ENCODE measurements at places on chromosomes 12 and 14. TPM values are rescaled to one million over a fixed set of nuclear protein-coding genes. Genes with fewer than 3 reads are reported as not detected.

GRCh38 chr12:23025372-23026016 is 400.5 kb downstream of the ETNK1 start:
- no peak overlapping the region for H3K27ac ChIP-seq
- no peaks in the 10 kb centered on the region for H3K36me3 ChIP-seq
- peaks cover 18% of the 10 kb centered on the region for H3K27me3 ChIP-seq

Gene PXN
- total RNA-seq: 127 TPM

Gene GDF3
- not detected for total RNA-seq

GRCh38 chr14:24377657-24378056 is 9.7 kb downstream of the NFATC4 start:
- H3K27ac ChIP-seq: peak overlapping the region; percentile 72
- no peak overlapping the region for H3K4me3 ChIP-seq
- peaks cover 4% of the 10 kb centered on the region for H3K36me3 ChIP-seq
- H3K4me1 ChIP-seq: peaks cover 32% of the 10 kb centered on the region

DNA sequence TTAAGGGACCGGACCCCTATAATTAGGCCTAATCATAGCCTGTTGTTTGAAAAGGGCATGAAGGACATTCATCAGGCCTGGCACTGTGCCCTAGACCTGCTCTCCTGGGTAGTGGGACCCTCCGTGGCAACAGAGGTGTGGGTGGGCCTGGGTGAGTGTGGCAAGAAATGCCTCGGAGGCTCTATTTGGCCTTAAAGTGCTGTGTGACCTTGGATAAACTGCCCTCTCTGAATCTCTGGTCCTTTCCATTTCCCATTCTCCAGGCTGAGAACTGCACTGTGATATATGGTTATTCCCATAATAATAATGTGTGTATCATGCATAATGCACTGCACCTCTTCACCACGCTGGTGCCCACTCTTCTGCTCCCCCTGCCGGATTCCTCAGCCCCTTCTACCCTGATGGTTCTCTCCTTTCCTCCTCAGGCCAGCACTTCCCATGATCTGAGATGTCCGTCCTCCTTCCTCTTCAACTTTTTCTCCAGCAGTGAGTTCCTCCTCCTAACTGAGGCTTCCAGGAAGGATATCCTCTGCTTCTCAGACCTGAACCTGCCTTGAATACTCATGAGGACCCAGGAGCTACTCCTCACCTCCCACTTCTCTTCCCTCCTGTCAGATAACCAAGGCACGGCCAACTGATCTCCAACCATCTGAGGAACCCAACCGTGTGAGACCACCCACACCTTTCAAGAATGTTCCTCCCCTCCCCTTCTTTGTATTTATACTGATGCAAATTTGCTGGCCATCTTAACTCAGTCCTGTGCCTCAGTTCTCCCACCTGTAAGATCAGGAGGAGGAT is 111.0 kb upstream of the PZP start:
- no peak overlapping the region for H3K4me3 ChIP-seq
- H3K27ac ChIP-seq: no peak overlapping the region
- DNase-seq: no peak
- H3K4me1 ChIP-seq: peaks cover 5% of the 10 kb centered on the region
- H3K36me3 ChIP-seq: peaks cover 16% of the 10 kb centered on the region
- no peaks in the 10 kb centered on the region for H3K27me3 ChIP-seq

GRCh38 chr12:42056130-42056529 is 88.5 kb downstream of the GXYLT1 start:
- no peak overlapping the region for H3K27ac ChIP-seq
- H3K4me1 ChIP-seq: no peaks in the 10 kb centered on the region
- H3K4me3 ChIP-seq: no peak overlapping the region

GRCh38 chr12:130981074-130981742 is 27.5 kb downstream of the ADGRD1 start:
- no peak overlapping the region for H3K4me3 ChIP-seq
- H3K36me3 ChIP-seq: no peaks in the 10 kb centered on the region
- DNase-seq: no peak
- peak overlapping the region; percentile 16 for H3K27ac ChIP-seq
- no peaks in the 10 kb centered on the region for H3K27me3 ChIP-seq

DNA sequence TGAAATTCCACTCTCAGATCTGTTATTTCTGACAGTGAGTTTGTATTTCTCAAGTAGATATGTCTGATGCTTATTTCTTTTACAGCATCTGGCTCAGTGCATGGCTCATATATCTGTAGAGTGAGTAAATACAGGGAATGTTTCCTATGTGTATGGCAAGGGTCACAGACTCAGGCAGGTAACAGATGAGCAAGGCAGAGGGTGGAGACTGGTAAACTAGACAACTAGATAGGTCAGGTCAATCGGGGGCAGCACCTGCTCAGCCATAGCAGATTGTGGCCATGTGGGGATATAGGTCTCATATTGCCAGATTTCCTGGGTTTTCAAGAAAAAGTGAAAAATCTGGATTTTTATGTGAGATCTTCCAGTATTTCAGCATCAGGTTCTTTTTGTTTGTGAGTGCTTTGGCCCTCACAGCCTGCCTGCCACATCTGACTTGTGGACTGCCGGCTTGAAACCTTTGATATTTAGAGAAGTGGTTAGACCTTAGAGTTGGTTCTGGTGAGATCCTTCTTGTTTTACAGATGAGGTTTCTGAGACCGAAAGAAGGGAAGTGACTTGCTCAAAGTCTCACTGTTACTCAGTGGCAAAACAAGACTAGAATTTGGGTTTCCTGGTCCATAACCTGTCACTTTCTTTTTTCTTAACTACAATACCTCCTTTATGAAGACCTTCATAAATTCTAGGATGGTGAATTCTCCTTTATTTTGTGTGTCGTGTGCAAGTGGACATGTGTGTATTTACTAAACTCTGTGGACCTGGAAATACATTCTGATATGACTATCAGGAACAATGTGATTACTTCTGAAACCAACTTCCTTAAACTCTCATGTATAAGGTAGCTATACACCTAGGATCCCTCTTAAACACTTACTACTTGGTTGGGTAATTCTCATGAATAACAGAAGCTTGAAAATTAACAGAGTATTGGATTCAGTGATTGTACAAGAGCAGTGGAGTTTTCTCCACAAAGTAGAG is 34.4 kb downstream of the PROX2 start:
- H3K36me3 ChIP-seq: peaks cover 6% of the 10 kb centered on the region
- no peak overlapping the region for H3K4me3 ChIP-seq
- H3K4me1 ChIP-seq: peaks cover 28% of the 10 kb centered on the region
- no peak for DNase-seq
- H3K27me3 ChIP-seq: no peaks in the 10 kb centered on the region

- peak; percentile 24 for DNase-seq
- peaks cover under 1% of the 10 kb centered on the region for H3K27me3 ChIP-seq
- no peaks in the 10 kb centered on the region for H3K36me3 ChIP-seq
- no peak overlapping the region for H3K4me3 ChIP-seq
- H3K4me1 ChIP-seq: peaks cover 9% of the 10 kb centered on the region
- no peak overlapping the region for H3K27ac ChIP-seq
Observed at GRCh38 chr14:101357559-101358319, 203.6 kb upstream of the DIO3 start.

DNA sequence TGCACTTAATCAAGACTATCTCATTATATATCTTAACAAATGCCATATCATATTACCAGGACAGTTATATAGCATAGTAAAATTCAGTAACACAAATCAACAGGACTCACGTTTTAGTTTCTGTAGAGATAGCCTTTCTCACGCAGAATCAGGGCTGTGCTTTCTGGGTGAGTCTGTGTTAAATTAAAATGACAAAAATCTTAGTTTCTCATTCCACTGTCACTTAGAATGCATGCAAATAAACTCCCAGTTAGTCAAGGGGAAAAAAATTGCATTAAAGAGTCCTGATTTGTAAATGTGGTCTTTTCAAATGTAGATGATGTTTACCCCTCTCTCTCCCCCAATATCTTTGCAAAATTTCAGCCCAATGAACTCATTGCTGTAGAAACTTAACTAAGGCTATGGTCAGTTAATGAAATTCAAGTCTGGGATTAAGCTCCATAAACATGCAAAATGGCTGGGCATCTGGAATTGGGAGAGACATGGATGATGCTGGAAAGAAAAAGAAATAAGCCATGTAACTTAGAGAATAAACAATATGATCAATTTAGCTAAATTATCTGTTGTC is 77.8 kb upstream of the MGAT4C start:
- no peak overlapping the region for H3K27ac ChIP-seq
- H3K4me1 ChIP-seq: peaks cover 12% of the 10 kb centered on the region
- no peaks in the 10 kb centered on the region for H3K36me3 ChIP-seq
- no peaks in the 10 kb centered on the region for H3K27me3 ChIP-seq

- peaks cover 28% of the 10 kb centered on the region for H3K27me3 ChIP-seq
- no peaks in the 10 kb centered on the region for H3K4me1 ChIP-seq
- DNase-seq: no peak
- no peak overlapping the region for H3K4me3 ChIP-seq
Observed at GRCh38 chr14:78848234-78848820, 678.2 kb downstream of the NRXN3 start.

Gene TMEM30B
- 12.2 TPM for total RNA-seq

Data from type B pancreatic cell (in vitro differentiated cells).